T-helper 9 cell (primary cell): ENCODE measurements at places on chromosomes 4 and X.
A peak's percentile ranks its signal among the peaks of the same experiment; 100 is the strongest.

DNA sequence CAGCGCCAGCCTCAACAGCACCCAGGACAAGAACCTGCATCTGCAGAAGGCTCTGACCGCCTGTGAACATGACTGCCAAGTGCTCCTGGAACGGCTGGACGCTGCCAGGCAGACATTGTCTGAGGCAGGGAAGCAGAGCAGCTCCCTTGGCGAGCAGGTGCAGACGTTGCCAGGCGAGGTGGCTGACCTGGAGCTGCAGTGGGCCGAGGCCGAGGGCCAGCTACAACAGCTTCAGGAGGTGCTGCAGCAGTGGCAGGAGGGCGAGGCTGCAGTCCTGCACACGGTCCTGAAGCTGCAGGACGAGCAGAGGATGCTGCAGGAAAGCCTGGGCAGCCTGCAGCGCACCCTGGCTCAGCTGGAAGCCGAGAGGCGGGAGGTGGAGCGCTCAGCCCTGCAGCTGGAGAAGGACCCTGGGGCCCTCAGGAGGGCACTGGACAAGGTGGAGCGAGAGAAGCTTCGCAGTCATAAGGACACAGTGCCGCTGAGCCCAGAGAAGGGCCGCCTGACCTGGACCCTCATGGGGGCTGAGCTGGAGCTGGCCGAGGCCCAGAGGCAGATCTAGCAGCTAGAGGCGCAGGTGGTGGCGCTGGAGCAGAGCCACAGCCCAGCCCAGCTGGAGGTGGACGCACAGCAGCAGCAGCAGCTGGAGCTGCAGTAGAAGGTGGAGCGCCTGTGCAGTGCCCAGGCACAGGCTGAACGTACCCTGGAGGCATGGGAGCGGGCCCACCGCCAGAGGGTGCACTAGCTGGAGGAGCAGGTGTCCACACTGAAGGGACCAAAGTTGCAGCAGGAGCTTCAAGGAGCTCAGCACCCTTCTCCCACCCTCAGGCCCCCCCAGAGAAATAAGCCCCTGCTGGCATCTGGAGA lies 16.4 kb downstream of the SMIM10L2A start:
- no peak for DNase-seq

GRCh38 chr4:4740071-4740470 lies 119.4 kb upstream of the MSX1 start:
- no peak for DNase-seq

- DNase-seq, result no peak
Observed at GRCh38 chr4:139438141-139438540, 15.8 kb upstream of the RAB33B start.

- no peak for DNase-seq
Observed at GRCh38 chrX:119693996-119694451, 1.1 kb upstream of the SEPTIN6 start.

- DNase-seq, result no peak
Observed at GRCh38 chr4:188691811-188692210, 552.6 kb downstream of the TRIML1 start.

DNA sequence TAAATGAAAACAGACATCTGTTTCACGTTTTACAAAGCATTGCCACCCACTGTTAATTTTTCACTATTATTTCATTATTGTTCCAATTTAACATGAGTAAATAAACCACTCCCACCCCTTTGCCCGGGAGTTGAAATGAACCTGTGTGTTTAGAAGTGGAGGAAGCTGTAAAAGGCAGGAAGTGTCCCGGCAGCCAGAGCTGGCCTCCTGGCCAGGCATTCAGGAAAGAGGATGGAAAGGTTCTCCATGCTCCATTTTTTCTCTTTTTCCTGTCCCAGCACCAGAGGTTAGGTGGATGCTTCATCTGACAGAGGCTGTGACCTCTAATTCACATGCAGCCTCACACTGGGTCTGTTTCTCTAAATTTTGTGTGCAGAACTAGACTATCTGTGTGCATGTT lies 55.5 kb upstream of the LNX1 start:
- no peak for DNase-seq

DNA sequence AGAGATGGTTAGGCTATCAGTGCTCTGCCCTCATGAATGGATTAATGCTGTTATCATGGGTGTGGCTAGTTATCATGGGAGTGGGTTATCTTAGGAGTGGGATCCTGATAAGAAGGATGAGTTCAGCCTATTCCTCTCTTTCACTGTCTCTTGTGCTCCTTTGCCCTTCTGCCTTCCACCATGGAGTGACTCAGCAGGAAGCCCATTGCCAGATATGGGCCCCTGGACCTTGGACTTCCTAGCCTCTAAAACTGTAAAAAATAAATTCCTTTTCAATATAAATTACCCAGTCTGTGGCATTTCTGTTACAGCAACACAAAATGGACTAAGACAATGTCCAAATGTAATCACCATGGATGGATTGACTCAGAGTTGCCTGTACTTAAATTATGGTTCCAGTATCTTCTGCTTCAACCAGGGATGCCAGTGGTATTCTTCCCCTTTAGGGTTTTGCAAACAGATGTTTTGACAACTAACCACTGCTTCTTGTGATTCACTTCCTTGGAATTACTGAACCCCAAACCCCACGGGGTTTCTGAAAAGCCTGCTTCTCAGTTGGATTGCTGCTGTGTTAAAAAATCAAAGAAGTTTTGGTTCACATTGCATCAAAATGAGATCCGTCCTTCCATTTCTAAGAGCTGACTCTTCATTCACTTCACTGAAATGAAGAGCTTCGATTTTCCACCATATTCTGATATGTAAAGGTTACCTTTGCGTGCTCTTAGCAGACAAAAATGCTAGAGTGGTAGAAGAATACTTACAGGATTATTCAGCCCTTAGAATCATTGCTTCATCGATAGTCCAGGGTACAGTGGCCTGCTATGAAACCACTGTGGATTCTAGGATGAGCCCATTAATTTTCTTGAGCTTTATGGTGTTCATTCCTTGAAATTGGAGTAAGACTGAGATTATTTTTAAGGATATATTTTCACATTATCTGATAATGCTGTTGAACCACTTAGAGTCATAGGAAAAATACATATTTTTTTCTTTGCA lies 107.7 kb downstream of the FRMPD4 start:
- DNase-seq, result no peak

DNA sequence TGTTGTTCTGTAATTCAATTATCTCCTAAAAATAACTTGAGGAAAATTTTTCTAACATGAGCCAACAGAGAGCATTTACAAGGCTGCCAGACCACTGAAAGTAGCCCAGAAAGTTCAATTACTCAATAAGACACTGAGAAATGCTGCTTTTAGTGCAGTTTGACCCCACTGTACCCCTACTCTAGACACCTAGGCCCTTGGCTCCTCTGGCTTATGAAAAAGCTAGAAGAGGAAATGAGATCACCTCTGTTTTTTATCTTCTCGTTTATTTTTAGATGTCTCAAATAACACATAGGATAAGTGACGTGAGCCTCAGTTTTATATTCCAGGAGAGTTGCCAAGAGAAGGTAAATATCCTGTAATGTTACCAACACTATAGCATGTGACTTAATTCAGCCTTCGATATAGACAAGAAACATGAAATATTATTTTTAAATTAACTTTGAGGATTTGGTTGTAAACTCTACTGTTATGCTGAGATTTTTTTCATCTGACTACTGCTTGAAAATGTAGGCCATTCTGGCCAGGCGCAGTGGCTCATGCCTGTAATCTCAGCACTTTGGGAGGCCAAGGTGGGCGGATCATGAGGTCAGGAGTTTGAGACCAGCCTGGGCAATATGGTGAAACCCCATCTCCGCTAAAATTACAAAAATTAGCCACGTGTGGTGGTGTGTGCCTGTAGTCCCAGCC lies 24.4 kb downstream of the TNIP3 start:
- DNase-seq, result no peak

DNA sequence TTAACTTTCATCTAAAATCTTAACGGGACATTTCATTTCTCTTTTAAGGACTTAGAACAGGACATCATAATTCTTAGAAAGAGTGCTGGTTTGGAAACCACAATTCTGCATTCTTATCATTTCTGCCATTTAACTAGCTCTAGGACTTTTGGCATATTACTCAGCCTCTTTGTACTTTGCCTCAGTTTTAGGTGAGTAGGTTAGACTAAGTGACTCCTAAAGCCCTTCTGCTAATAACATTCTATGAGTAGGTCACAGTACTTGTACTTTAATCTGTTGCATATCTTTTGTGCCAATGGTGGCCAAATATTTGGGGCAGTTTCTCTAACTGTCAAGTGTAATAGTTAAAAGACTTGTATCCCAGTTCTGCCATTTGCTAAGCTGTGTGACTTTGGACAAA lies 115.4 kb upstream of the NUDT6 start:
- no peak for DNase-seq

DNA sequence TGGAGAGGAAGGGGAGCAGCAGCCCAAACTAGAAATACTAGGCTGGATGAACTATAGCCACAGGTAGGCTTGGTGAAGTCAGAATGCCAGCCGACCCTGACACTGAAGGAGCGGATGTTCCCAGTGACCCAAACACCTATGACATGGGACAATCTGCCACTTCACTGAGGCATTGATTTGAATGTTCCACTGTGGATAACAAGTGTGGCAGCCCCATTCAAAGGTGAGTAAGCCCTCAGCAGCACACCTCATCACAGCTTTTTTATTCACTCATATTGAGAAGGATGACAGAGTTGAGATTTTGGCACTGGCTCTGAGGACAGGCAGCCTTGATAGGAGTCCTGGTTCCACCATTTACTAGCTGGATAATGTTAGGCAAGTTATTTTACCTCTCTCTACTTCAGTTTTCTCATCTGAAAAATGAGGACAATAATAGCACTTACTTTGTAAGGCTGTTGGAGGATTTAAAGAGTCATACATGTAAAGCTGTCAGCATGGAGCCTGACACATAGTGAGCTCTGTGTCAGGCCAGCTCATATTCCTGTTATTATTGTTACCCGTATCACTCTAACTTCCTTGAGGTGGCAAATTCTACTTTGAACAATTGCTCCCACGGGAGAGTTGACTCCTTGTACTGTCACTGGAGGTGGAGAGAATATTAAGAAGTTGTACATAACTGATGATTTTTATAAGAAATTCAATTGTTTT lies 114.6 kb downstream of the RASL11B start:
- no peak for DNase-seq

DNA sequence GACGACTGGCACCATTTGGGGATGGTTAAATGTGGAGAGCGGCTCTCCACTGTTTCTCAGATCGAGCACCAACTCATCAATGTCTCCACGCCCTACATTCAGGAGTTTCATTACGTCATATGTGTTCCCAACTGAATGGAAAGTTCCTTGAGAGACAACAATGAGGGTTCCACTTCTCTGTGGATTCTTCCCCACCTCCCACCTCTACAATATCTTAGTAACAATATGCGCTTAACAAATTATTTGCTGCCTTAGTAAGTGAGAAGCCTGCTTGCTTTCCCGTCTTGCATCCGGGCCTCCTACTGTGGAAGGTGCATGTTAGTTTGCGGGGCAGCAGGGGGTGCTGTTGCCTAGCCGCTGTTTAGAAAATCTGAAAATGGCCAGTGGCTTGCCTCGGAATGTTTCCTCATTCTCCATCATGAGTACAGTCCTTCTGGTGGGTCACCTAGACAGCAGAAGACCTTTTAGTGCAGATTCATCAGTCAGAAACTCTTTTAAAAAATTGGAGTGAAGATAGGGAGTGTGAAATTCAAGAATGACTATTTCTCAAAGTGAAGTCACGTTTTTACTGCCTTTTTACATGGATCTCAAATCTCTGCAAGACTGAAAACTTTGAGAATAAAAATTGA lies 55.7 kb downstream of the PHOX2B start:
- peak; percentile 0 for DNase-seq
